HCT116 (cell line): ENCODE measurements at places on chromosomes 7 and 10. TPM values are rescaled to one million over a fixed set of nuclear protein-coding genes. Genes with fewer than 3 reads are reported as not detected.
A peak's percentile ranks its signal among the peaks of the same experiment; 100 is the strongest.

- no peak for DNase-seq
Observed at GRCh38 chr10:44293842-44294241, 91.1 kb downstream of the CXCL12 start.

MRPS33 gene
- total RNA-seq, result 77.3 TPM

SLC39A12 gene
- not detected for total RNA-seq

- no peak for DNase-seq
Observed at GRCh38 chr7:99601656-99602310, 3.7 kb downstream of the TMEM225B start.

GRCh38 chr7:75957021-75957736 is 37.2 kb downstream of the TMEM120A start:
- no peak for DNase-seq

- DNase-seq, result peak; percentile 97
Observed at GRCh38 chr7:55132890-55133551, 114.2 kb downstream of the EGFR start.

OR2A7 gene
- total RNA-seq, result 8.1 TPM

DNA sequence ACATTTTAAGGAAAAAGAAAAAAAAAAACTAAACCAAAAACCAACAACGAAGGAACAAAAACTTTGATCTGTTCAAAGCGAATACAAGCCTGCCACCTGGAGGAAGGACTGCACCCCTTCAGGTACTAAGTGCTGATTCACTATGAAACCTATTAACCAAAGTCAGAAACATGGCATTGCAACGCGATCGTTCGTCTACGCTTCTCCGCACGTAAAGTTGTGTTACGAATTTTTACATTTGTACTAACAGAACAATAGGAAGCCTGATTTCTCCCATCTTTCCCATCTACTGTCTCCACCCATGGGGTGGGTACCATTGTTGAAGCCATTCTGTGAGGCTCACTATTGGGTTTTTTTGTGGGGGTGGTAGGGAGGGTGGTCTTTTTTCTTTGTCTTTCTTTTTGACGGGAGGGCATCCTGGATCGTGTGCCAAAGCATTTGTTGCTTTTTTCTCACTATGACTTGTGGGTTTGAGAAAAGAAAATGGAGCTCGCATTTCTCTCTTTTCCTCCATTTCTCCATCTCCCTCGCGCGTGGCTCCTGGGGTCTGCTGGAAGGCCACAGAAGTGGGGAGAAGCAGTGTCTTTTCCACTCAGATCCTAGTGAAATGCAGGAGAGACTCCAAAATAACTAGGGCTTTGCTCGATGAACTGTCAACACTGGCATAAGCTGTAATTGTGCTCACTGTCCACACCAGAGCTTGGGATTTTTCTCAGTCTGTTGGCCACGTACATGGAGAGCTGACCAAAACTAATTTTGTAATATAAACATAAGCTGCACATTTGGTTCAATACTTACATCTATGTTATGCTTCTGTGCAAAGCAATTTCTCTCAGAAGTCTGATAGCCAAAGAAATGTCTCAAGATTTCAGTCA is 100.9 kb upstream of the YAE1 start:
- DNase-seq, result peak; percentile 56

- peak; percentile 78 for DNase-seq
Observed at GRCh38 chr10:75497997-75498883, 66.8 kb downstream of the LRMDA start.

PCLO gene
- total RNA-seq, result 2.4 TPM

GRCh38 chr7:33044986-33045385 is 17.6 kb downstream of the NT5C3A start:
- no peak for DNase-seq

- DNase-seq, result no peak
Observed at GRCh38 chr10:45550903-45551786, 121.4 kb downstream of the ZFAND4 start.

NEUROG3 gene
- not detected for total RNA-seq

DNA sequence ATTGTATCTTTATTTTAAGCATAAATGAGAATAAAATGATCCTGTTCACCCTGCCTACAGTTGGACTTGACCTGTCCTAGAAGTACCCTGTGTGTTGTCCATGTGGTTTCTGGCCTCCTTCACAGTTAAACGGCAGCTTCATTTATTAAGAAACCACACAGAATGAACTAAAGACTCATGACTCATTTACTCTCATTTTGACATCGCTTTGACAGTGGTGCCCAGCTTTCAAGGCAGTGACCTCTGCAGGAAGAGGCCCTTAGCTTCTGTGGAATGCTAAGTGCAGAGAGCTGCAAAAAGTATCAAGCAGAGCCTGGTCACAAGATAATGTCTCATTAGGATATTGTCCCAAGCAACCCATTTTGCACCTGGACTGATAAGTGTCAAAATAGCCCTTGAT is 93.4 kb downstream of the AVL9 start:
- no peak for DNase-seq

DNA sequence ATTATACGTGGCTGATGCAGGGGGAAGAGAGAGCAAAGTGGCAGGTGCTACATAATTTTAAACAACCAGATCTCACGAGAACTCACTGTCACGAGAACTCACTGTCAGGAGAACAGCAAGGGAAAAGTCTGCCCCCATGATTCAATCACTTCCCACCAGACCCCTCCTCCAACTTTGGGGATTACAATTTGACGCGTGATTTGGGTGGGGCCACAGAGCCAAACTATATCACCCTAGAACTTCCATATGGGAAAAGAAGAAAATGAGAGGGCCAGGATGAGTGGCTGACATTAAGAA is 15.8 kb downstream of the EZH2 start:
- no peak for DNase-seq

NRAP gene
- not detected for total RNA-seq

GRCh38 chr10:2918489-2918888 is 148.9 kb upstream of the PFKP start:
- DNase-seq, result no peak

- DNase-seq, result no peak
Observed at GRCh38 chr10:35375091-35375765, 38.9 kb downstream of the CCNY start.

DNA sequence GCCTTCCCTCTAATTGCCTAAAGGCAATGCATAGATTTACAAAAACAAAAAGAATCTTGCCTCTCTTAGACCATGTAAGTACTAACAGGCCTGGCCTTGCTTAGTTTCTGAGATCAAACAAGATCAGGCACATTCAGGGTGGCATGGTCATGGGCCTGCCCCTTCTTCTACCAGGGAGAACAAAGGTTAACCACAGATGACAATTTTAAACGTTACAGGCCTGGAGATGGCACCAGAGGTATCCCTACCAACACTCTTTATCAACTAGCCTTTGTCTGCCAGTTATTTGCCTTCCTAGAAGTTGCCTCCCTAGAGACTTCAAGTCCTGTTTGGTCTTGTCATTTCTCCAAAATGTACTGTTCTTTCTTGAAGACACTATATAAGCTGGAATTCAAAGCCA is 252.6 kb downstream of the DOCK4 start:
- DNase-seq, result no peak

DNA sequence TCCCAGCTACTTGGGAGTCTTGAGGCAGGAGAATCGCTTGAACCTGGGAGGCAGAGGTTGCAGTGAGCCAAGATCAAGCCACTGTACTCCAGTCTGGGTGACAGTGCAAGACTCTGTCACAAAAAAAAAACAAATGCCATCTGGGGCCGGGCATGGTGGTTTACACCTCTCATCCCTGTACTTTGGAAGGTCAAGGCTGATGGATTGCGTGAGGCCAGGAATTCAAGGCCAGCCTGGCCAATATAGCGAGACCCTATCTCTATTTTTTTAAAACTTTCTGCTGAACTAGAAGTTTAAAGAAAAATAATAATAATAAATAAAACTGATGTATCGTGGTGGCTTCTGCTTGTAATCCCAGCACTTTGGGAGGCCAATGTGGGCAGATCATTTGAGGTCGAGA is 15.7 kb upstream of the RNF216 start:
- no peak for DNase-seq
